Kasumi-1 (cell line): ENCODE measurements at places on chromosomes 16 and 17.

DNA sequence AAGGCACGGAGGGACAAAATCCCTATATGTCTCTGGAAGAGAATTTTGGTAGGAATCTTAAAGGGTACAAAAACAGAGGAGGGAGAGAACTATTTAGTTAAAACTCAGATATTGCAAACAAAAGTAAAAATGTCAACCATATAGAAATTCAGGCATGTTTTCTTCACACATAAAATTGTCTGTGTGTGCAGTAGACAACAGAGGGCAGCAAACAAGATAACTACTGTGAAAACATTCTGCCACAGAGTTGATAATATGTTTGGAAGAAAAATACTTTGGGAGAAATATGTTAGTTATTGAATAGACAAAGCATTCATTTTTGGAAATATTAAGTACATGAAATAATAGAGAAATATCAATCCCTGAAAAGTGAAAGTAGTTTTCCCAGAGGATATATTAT lies 56.2 kb downstream of the SNX11 start:
- DNase-seq, result no peak

DNA sequence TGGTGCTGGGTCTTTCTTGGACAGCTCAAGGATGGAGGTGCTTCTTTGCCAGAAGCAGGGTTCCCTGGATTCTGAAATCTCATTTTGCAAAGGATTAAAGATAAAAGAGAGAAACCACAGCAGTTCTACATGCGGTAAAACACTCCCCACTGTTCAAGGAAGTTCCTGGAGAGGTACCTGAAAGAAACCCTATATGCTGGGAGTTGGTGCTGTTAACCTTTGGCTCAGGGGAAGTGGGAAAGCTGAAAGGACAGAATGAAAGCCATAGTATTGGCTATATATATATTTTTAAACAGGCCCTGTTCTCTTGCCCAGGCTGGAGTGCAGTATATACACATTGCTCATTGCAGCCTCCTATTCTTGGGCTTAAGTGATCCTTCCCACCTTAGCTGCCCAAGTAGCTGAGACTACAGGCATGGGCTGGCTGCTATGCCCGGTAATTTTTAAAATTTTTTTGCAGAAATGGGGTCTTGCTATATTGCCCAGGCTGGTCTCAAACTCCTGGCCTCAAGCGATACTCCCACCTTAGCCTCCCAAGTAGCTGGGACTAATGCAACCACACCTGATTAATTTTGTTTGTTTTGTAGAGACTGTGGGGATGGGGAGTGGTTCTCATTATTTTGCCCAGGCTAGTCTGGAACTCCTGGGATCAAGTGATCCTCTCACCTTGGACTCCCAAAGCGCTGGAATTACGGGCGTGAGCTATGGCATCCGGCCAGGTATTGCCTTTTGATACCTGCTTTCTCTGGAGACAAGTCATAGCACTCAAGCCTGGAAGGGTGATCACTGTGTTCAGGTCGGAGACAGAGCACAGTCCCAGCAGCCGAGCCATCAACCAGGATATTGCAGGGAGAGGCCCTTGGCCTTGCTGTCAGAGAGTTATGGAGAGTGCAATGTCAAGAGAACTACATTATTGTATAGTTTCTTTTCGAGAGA lies 55.2 kb downstream of the MSI2 start:
- DNase-seq, result no peak

DNA sequence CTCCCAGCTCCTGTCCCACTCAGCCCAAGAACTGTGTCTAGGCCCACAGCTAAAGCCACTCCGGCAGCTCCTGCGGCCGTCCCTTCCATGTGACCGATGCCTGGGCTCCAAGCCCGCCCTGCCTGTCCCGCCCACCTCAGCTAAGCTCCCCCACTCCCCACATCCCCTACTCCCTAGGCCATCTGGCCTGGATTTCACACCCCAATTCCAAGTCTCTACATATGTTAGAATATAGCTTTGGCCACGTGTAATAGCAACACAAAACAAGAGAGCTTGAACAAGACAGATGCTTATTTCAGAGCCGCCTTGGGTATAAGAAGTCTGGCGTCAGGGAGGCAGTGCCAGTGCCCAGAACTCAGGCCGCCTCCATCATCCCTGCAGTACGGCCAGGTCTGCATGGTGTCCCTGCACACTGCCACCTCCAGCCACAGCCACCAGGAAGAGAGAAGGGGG lies 30.0 kb upstream of the USP22 start:
- DNase-seq, result no peak

GRCh38 chr16:78285437-78285922 lies 186.0 kb downstream of the WWOX start:
- DNase-seq, result no peak

DNA sequence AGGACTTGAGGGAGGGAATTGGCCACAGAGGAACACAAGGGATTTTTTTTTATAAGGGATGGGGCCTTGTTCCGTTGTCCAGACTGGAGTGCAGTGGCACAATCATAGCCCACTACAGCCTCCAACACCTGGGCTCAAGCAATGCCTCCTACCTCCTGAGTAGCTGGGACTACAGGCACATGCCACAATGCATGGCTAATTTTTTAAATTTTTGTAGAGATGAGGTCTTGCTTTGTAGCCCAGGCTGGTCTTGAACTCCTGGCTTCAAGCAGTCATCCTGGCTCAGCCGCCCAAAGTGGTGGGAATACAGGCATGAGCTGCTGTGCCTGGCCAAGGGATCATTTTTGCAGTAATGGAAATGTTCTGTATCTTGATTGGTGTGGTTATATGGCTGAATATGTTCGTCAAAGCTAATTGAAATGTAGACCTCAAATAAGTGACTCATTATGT lies 56.9 kb downstream of the VMP1 start:
- no peak for DNase-seq

- DNase-seq, result no peak
Observed at GRCh38 chr16:86631444-86631843, 53.1 kb downstream of the FOXL1 start.

- DNase-seq, result no peak
Observed at GRCh38 chr16:49681217-49681883, 174.6 kb downstream of the ZNF423 start.

GRCh38 chr17:3943240-3943891 lies 20.9 kb downstream of the ATP2A3 start:
- DNase-seq, result no peak

- DNase-seq, result no peak
Observed at GRCh38 chr17:62093188-62094155, 28.4 kb upstream of the MED13 start.

- no peak for DNase-seq
Observed at GRCh38 chr16:17193566-17194100, 277.1 kb downstream of the XYLT1 start.

GRCh38 chr16:22312897-22313781 lies 15.9 kb downstream of the POLR3E start:
- no peak for DNase-seq

DNA sequence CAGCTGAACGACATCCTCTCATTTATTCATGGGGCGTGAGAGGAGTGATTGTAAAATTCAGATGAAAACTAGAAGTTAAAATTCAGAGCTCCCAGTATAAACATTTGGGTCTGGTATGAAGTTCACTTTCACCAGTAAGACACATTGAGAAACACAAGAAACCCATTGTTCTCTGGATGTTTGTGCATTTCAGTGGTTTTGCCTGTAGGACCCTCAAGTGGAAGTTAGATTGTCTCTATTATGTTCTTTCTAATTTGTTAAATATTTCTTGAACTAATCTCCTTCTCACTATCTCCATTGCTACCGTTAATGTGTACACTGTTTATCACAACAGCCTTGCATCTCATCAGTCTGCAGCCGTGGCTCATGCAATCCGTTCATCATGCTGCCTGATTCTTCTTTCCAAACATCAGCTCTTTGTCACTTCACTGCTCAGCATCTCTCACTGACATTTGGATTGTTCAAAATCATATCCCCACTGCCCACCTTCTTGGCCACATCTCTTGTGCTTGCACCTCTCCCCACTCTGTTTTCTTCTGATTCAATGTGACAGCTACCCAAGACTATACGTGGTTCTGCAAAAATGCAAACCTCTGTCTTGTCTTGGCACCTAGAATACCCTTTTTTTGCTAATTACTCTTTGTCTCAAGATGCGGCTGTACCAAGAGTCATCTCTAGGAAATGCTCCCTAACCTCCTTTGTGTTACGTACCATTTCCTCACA lies 49.5 kb downstream of the HLF start:
- DNase-seq, result no peak

DNA sequence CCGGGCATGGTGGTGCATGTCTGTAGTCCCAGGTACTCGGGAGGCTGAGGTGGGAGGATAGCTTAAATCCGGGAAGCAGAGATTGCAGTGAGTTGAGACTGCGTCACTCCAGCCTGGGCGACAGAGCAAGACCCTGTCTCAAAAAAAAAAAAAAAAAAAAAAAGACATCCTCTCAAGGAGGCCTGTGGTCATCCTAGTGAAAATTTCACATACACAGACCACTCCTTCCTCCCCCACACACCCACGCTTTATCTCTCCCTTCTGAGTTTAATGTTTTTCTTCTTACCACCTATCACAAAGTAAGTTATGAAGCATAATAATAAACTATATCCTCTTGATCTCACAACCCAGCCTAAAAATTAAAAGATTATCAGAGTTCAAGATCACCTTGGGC lies 1.3 kb upstream of the NOL11 start:
- DNase-seq, result no peak

GRCh38 chr17:31724026-31724425 lies 135.0 kb downstream of the COPRS start:
- no peak for DNase-seq

DNA sequence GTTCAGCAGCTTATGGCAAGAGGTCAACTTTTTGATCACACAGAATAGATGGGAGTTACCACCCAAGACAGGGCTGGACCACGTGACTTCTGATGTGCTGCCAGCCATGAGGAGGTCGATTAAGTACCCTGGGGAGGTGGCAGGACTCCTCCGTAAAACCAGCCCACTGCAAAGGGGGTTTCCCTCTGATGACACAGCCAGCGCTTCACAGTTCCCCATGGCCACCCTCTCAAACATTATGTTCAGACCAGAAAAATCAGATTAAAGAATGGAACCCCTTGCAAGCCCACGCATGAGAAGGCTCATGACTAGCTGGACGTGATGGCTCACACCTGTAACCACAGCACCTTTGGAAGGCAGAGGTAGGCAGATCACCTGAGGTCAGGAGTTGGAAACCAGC lies 222.9 kb downstream of the CPPED1 start:
- no peak for DNase-seq

- DNase-seq, result peak; percentile 35
Observed at GRCh38 chr16:2980227-2981176, at the start of gene PKMYT1. Gene PKMYT1, minus strand, starts transcription at chr16:2980446. Its CDS starts 789 bp downstream, at chr16:2979657.

DNA sequence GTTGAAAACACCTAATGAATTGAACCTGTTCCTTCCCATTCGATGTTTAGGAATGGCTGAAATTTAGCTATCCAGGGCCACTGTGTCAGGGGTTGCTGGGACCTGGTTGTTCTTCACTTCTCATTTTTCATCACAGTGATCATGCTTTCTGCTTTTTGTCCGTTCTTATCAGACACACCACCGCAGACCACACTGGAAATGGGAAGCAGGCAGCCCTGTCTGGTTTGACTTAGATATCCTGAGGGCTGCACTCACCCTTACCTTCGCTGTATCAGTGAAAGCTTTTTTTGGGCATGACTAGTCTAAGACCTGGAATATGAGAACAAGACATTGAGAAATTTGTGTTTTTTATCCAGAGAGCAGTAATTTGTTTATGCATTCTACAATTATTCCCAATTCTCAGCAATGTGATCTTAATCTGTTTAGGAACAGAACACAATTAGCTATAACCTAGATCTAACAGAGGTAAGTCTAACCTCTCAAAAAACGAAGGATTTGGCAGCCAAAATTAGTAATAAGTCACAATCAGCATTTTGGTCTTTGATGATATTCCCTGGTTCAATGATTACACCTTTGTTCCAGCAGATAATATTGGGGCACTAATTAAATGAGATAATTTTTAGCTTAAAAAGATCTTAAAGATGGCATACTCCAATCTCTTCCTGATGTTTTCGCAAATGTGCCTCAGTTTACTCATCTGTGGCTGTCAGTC lies 126.0 kb upstream of the GOT2 start:
- peak; percentile 91 for DNase-seq

DNA sequence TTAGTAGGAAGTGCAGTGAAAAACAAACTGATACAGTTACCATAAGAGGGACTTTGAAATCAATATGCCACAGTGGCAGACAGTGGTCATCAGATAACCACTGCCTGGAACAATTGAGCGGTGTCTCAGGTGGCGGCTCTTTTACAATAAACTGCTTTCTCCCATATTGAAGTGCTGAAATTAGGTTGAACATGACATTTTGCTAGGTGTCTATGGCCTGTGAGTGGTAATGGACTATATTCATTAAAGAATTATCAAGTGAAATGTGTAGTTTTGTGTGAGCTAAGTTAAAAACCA lies 214.7 kb downstream of the RPTOR start:
- DNase-seq, result no peak

GRCh38 chr17:74862108-74862901 lies 2.6 kb upstream of the GRIN2C start:
- DNase-seq, result peak; percentile 83

DNA sequence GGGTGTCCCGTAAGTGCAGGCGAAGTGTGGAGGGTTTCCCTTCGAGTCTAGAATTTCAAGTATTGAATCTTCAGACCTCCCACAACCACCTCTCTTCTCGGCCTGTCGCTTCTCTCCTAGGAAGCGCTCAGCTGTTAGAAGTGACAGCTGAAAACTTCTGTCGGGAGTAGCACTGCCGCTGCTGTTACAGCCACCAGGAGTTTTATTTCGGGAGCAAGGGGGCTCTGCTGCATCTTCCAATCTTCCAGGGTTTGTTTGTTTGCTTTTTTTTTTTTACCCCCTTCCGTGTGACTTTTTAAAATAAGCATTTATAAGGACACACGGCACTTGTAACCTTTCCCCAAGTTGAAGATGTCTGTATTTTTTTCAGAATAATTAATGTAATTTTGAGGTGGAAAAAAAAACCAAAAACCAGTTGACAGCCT lies 767 bp downstream of the RPS6KB1 start:
- DNase-seq, result peak; percentile 71

DNA sequence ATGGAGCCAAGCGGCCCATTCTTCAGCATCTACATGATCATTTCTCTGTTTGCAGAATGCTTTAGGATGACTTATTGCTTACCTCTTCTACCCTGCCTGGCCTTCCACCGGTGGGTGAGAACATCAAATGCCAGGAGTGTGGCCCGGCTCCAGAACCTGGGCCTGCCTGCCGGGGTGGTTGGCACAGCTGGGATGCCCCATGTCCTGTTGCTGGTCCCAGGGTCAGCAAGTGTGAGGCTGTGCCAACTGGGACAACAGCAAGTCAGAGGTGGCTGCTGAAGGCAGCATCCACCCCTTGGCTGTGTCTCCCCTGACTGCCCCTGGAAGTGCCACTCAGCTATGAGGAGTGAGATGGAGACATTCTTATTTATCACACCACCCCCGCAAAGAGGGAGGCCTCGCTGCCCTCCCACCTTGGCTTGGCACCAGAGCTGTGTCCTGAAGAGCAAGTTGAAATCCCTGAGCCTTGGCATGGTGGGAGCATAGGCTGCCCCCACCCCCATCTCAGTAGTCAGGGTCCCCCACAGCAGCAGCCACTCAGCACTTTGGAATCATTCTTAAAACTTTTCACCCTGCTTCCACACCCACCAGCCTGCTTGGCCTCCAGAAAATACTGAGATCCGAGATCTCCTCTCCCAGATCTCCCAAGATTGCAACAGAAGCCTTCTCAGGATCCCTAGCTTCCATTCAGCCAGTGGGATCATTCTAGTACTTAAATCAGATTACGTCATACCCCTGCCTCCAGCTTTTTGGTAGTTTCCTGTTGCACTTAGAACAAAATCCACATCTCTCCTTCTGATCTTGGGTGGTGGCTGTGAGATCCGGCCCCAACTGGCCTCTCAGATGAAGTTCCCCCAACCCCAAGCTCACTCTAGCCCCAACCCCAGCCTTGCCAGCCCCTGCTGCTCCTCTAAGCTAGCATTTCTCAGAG lies 127.5 kb downstream of the SOCS1 start:
- DNase-seq, result peak; percentile 1

- DNase-seq, result no peak
Observed at GRCh38 chr17:34141590-34141989, 113.5 kb upstream of the CCL2 start.
